ENCODE measurements at places on chromosomes 11 and 22.

GRCh38 chr11:96145163-96145585 is 197.8 kb downstream of the MAML2 start:
- DNase-seq: no peak

DNA sequence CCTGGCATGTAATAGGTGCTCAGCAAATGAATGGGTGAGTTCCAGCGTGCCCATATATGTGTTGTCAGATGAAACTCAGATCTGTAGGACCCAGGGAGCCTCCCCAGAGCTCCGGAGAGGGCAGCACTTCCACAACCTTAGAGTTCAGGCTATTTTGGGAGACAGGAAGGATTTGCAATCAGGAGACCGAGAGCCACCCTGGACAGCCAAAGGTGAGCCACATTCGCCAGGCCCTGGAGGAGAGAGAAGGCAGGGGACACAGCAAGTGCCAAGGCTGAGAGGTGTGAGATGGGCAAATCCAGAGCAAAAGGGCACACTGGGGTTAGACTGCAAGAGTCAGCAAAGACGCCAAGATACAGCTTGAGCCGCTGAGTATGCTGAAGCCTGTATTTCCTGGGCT is 66.4 kb downstream of the CD82 start:
- no peak for DNase-seq

DNA sequence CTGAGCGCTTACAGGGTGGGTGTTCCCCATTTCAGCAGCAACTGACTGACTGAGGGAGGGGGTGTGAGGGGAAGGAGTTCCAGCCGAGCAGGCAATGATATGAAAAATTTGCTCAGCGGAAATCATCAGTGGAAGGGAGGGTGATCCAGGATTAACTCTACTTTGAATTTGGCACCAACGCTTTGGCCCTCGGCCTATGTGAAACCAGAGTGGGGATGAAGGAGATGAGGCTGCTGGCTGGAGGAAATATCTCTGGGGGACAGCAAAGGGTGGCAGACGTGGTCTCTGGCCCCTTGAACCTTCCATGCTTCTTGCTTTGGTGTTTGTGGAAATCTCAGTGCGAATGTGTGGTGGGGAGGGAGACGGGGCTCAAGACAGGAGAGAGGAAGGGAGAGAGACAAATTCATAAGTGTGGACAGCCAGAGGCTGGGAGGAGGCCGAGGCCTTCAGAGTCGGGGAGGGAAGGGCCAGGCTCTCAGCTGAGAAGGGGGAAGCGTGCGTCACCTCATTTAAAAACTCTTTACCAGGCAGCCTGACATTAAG is 83.6 kb downstream of the FDX1 start:
- DNase-seq: no peak

- no peak for DNase-seq
Measured at GRCh38 chr11:78420796-78421209, 3.2 kb upstream of the GAB2 start.

DNA sequence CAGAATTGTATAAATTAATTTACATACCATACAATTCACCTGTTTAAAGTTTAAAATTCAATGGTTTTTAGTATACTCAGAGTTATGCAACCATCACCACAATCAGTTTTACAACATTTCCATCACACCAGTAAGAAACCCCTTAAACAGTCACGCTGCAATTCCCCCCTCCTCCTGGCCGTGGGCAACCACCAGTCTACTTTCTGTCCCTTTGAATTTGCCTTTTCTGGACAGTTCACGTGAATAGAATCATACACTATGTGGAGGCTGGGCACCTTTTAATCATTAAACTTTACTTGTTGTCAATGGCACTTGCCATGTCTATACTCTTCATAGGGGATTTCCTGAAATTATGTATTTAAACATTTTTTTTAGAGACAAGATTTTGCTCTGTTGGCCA is 20.1 kb upstream of the SWAP70 start:
- no peak for DNase-seq

DNA sequence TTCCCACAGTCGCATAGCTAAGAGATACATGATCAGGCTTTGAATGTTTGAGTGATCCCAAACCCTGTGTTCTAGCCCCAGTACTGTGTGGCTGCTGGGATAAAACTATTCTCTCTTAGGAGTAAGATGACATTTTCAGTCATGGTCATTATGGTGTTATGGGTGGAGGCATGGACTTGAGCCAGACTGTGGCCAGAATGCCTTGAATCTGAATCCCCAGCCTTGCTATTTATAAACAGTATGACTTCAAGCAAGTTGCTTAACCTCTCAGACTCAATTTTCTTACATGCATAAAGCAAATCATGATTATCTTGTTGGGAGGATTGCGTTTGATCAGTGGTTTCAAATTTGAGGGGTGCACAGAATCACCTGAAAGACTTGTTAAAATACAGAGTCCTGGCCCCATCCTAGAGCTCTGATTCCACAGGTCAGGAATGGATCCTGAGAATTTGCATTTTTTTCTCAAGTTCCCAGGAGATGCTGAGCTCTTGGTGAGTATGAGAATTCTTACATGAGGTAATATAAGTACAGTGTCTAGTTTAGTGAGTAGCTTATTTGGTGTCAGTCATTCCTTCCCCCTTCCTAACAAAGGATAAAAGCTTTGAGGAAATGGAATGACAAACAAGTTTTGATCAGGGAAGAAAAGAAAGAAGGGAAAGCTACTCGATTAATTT is 571.7 kb downstream of the METTL15 start:
- no peak for DNase-seq

- no peak for DNase-seq
Measured at GRCh38 chr11:1343391-1344055, 34.1 kb upstream of the TOLLIP start.

DNA sequence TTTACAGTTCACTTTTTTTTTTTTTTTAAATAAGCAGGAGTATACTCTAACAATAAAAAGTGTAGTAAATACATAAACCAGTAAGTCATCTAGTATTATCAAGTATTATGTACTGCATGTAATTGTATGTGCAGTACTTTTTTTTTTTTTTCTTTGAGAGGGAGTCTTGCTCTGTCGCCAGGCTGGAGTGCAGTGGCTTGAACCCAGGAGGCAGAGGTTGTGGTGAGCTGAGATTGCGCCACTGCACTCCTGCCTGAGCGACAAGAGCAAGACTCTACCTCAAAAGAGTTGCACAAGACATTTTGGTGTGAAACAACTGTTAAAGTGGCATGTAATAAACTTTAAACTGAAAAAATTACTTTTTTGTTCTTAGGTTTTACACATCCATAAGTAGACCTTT is 16.7 kb downstream of the BCL2L13 start:
- no peak for DNase-seq

- no peak for DNase-seq
Measured at GRCh38 chr11:2644844-2645778, 54.7 kb downstream of the KCNQ1OT1 start.

- peak; percentile 98 for DNase-seq
Measured at GRCh38 chr11:46903846-46904245, 14.5 kb downstream of the LRP4 start.

Data from midbrain (tissue), 1 donor.